ENCODE measurements at places on chromosomes 2 and 18.

DNA sequence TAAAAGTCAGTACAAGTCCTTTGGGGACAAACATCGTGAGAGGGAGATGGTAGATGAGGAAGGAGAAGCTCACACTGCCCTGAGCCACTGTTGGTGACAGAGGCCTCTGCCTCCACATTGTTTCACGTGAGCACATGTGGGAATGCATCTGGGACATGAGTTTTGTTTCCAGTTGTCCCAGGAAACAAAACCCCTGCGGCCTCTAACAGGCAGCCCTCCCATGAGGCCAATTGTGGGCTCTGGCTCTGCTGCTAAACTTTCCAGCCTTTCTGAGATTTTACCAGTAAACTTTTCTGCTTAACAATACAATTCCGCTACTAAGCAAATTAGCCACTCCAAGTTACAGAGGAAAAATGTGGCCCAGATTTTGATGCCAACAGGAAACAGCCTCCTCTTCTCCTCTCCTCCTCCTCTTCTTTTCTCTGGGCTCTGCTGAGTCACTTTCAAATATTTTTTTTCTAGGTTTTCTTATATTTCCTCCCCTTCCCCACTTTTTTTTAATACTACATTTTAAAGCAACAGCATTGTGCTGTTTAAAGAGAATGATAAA is 23.4 kb upstream of the LRRC30 start:
- no peaks in the 10 kb centered on the region for H3K36me3 ChIP-seq
- no peaks in the 10 kb centered on the region for H3K27me3 ChIP-seq
- peaks cover 2% of the 10 kb centered on the region for H3K4me1 ChIP-seq
- DNase-seq = no peak

DNA sequence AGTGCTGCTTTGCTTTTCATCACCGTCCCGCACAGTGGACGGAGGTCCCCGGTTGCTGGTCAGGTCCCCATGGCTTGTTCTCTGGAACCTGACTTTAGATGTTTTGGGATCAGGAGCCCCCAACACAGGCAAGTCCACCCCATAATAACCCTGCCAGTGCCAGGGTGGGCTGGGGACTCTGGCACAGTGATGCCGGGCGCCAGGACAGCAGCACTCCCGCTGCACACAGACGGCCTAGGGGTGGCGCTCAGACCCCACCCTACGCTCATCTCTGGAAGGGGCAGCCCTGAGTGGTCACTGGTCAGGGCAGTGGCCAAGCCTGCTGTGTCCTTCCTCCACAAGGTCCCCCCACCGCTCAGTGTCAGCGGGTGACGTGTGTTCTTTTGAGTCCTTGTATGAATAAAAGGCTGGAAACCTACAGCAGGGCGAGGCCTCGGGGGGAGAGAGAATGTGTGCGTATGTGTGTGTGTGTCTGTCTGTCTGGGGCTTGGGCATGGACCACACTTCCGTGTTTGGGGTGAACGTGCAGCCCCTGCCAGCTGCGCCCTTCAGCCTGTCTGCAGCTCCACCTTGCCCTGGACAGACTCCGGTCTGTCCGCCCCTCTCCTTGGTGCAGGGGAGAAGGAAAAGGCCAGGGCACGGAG is 32.3 kb downstream of the GPC1 start:
- no peaks in the 10 kb centered on the region for H3K4me1 ChIP-seq
- DNase-seq = peak; percentile 63
- H3K27me3 ChIP-seq = no peaks in the 10 kb centered on the region

- no peak for DNase-seq
- no peak overlapping the region for H3K4me3 ChIP-seq
- H3K27me3 ChIP-seq = no peaks in the 10 kb centered on the region
- H3K27ac ChIP-seq = no peak overlapping the region
Measured at GRCh38 chr2:122525336-122525735, 769.9 kb downstream of the TSN start.

- H3K4me1 ChIP-seq = no peaks in the 10 kb centered on the region
- H3K27ac ChIP-seq = peak overlapping the region; percentile 25
- no peak overlapping the region for H3K4me3 ChIP-seq
- no peak for DNase-seq
- no peaks in the 10 kb centered on the region for H3K36me3 ChIP-seq
Measured at GRCh38 chr2:6945087-6945813, 28.0 kb downstream of the RNF144A start.

DNA sequence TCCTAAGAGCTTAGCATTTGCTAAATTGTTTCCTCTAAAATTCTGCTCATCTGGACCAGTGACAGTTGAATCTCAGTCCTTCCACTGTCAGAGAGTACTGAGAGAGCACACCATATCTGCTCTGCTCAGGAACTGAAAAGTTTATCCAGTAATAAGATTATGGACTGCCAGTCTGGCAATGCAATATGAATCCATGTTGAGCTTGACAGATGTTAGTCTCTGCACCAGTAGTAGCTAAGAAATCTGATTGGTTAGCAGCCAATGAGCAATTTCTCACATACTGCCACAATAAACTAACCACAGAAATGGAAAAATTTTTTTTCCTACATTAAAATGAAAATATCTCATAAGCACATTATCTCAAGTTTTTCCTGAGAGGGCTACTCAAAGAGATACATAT is 2.3 kb downstream of the PRKD3 start:
- H3K27ac ChIP-seq = no peak overlapping the region
- peak overlapping the region; percentile 23 for H3K4me3 ChIP-seq
- DNase-seq = no peak
- H3K27me3 ChIP-seq = no peaks in the 10 kb centered on the region

DNA sequence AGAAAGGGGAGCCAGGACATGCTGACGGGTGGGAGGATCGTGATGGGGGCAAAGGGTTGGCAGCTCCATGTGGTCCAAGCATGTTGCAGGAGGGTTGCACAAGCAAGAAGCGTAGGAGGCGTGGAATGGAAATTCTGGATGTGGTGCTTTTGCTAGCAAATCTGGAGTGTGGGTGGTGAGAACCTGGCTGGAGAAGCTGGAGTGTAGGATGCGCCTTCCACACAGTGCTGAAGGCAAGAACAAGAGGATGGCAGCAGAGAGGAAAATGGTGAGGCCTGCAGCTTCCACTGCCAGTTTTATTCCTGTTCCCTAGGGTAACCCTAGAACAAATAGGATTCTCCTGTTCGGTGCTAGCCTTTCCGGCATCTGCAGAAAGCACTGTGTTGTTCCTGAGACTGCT is 22.4 kb downstream of the CREG2 start:
- H3K4me1 ChIP-seq = no peaks in the 10 kb centered on the region
- DNase-seq = no peak
- no peaks in the 10 kb centered on the region for H3K36me3 ChIP-seq
- no peak overlapping the region for H3K27ac ChIP-seq
- no peaks in the 10 kb centered on the region for H3K27me3 ChIP-seq

- H3K4me1 ChIP-seq = no peaks in the 10 kb centered on the region
- H3K4me3 ChIP-seq = no peak within 1 kb of the TSS
- no peak within 1 kb of the TSS for H3K27ac ChIP-seq
- peak; percentile 93 for DNase-seq
- H3K27me3 ChIP-seq = no peaks in the 10 kb centered on the region
- H3K36me3 ChIP-seq = no peaks in the 10 kb centered on the region
Measured at GRCh38 chr2:148874868-148875341, at the start of gene KIF5C. TSS of gene KIF5C (plus strand) at chr2:148875227. CDS start at chr2:148875618, 391 bp downstream.
